ENCODE measurements at places on chromosomes 13 and 19.

GRCh38 chr13:29847501-29847983, 2.9 kb downstream of the UBL3 start:
- DNase-seq = no peak

GRCh38 chr13:32037471-32037870, 5.9 kb downstream of the FRY start:
- no peak for DNase-seq

DNA sequence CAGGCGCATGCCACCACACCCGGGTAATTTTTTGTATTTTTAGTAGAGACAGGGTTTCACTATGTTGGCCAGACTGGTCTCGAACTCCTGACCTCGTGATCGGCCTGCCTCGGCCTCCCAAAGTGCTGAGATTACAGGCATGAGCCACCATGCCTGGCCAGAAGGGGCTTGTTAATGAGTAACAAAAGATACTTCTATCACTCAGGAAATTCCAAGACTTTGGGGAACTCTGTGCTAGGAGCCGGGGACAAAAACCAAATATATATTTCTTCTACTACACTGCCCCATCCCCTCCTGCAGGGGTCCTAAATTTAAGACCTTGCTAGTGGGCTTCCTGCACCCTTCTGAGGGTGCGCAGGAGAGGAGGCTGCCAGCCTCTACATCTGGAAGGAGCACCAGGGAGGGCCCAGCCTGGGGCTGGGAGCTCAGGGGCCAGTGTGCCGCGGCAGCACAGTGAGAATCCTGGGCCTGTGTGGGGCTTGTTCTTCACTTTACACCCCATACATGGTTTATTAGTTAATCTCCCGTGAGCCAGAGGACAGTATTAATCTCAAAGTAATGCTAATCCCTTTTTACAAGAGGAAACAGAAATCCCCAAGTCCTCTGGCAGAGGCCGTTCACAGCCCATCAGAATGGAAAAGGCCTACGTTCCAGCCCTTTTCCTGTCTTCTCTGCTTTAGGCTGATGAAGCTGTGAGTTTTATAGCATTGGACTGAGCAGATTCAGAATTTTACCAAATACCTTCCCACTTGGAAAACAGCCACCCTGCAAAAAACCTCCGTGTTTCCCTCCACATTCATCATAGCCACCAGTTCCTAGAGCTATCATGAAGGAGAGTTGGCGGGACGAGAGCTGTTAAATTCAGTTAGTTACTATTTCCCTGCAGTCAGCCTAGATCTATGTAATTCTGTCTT, 44.4 kb upstream of the NPAS1 start:
- peak; percentile 44 for DNase-seq

DNA sequence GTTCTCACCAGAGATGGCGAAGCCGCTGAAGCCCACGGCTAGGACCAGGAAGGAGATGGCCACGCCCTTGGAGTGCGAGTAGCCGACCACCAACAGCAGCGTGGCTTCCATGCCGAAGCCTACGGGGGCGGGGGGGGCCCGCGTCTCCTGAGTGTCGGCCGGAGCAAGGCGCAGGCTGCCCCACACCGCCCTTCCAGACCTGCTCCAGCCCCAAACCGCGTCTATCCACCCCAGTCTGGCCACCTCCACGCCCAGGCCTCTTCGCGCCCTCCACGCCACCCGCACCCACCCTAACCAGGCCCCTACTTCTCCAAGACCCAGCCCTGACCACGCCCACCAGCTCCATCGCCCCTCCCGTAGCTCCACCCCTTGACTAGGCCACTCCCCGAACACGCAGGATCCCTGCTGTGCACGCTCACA, 6.2 kb downstream of the GFY start:
- peak; percentile 53 for DNase-seq

DNA sequence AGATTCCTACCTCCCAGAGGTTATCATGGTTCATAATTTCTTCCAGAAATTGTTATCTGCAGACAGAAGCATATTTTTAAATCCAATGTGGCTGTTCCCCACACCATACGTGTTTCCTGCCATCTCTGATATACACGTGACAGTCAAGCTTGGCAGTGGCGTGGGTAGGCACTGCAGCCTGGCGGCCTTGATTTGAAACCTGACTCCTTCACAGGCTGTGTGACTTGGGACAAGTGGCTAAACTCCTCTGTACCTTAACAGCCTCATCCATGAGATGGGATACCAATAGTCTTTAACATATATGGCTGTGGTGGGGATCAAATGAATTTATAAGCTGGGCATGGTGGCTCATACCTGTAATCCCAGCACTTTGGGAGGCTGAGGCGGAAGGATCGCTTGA, 33.2 kb downstream of the DPF1 start:
- no peak for DNase-seq

- no peak for DNase-seq
These were observed 472.2 kb downstream of the MYO16 start for GRCh38 chr13:109101550-109102144.

GRCh38 chr13:21590231-21590630, 13.7 kb downstream of the MICU2 start:
- DNase-seq = no peak

GRCh38 chr13:31595563-31595962, 143.8 kb upstream of the RXFP2 start:
- DNase-seq = no peak

- no peak for DNase-seq
These were observed 35.1 kb downstream of the ENOX1 start for GRCh38 chr13:43751624-43752023.

DNA sequence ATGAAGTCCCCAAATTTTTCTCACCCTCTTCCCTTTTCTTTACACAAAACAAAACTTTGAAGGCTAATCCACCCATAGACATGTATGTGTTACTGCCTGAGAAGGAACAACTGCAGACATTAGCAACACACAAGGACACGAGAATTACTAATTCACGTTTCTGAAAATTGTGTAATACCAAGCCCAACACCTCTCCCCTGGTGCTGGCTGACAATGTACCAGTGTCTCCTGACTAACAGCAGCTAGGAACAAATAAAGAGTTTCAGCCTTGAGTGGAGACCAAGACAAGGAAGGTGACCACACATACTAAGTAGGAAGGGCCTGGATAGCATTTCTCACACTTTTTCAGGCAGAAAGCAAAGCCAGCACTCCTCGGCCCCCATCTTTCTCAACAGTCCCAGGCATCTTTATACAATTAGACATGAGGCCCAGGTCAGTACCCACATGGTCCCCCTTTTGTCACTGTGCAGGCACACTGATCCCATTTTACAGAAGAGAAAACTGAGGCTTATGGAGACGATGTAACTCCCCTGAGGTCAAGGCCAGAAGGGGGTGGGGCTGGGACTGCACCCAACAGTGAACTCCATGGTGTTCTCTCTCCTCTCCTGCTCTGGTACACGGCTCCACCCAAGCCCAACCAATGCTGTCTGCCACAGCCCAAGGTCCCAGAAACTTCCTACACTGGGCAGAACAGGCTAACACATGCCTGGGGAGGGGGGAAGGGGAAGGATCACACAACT, 8.7 kb downstream of the BRD4 start:
- DNase-seq = no peak

DNA sequence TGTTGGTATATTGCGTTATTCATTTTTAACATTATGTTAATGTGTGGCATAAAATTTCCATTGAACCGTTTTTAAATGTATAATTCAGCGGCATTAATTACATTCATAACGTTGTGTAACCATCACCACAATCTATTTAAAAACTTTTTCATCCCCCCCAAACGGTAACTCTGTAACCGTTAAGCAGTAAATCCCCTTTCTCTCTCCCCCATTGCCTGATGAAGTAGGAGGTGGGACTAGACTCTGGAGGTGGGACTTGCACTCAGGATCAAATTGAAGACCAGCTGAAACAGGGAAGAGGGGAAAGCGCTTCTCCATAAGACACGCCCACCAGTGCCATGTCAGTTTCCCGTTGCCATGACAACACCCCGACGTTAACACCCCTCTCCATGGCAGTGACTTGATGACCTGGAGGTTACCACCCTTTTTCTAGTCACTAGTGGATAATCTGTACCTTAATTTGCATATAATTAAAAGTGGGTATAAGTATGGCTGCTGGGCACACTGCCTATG, 16.8 kb downstream of the CLEC11A start:
- DNase-seq = no peak

GRCh38 chr19:38977445-38978325, 2.1 kb upstream of the FBXO17 start:
- no peak for DNase-seq

DNA sequence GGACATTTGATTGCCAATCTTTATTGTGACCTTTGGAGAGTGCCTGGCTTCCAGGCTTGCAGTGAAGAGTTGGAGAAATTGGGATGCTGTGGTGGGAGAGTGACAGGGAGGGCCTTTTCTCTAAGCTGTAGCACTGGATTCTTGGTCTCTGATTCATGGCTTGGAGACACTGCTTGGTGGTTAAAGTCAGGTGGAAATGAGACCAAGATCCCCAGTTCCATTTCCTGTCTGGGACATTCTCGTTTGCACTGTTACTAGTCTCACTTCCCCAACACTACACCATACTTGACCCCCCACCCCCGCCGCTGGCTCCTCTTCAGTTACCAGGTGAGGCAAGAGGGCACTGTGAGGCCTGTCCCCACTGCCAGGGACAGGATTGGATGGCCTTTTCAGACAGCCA, 2.9 kb downstream of the SUPT5H start:
- DNase-seq = no peak

GRCh38 chr13:42553098-42554046, 20.6 kb upstream of the TNFSF11 start:
- DNase-seq = no peak

GRCh38 chr19:31389874-31390273, 40.6 kb upstream of the TSHZ3 start:
- no peak for DNase-seq

- no peak for DNase-seq
These were observed 26.0 kb downstream of the FPR3 start for GRCh38 chr19:51820831-51821446.

DNA sequence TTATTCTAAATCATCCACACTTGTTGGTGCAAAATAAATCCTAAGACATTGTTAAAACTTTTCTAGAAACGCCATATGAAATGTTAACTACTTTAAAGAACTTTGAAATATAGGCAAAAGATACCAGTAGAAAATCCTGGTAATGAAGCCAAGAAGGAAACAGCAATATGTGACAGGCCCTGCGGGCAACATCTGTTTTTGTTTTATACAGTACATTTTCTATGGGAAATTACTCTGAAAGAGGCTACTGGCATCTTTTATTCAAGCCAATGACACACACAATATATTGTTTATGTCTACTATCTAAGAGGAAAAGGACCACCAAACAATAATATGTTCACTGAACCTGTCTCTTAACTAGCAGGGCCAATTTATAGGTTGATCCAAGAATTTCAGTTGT, 829.7 kb downstream of the PCDH17 start:
- DNase-seq = no peak

DNA sequence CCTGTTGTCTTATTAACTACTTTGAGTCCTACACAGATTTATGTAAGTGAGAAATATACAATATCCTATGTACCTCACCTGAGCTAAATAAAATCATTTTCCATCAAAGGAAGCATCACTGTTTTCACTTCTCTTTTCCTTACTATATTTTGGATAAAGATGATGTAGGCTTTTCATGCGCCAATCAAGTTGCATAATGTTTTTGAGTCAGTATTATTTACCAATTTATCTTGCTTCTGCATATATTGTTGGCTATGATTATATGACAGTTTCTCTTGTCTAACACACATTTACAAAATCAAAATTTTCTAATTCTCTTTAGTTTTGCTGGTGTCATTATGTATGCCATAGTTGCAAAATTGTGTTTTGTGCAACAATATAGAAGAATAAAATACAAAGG, 67.9 kb upstream of the FRY start:
- DNase-seq = no peak

DNA sequence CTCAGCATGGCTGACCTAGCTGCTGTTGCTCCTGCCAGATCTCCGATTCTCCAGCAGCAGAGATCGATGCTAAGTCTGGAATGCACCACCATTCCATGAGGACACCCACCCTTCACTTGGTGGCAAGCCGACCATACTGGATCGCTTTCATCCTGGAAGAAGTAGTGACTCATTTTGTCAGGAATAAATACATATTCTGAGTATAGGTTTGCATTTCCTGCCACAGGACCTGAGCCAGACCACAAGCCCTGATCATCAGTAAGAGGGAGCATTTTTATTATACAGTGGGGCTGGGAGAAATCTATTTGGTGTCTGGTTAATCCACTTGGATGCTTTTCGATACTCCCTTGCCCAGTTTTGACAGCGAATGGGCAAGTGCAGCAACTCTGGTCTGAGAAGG, 10.9 kb upstream of the KCTD15 start:
- DNase-seq = no peak

- peak; percentile 24 for DNase-seq
These were observed 73.8 kb downstream of the MAP4K1 start for GRCh38 chr19:38543807-38544568.

GRCh38 chr19:16001481-16002312, 52.9 kb downstream of the OR10H4 start:
- no peak for DNase-seq

DNA sequence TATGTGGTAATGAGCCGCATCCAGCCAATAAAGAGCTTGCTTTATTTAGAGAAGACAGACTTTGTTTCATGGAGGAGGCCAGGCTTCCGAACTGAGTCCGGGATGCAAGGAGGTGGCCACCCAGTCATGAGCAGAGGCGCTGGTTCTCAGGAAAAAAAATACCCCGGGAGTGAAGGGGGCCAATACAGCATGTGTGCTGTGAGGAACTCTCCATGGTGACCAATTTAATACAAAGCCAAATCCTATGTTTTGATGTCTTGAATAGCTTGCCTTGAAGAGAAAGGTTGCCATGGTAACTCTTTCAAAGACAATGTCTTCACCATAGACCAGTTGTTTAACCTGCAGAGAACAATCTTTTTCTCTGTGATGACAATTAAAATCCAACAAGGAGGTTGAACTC, 43.4 kb upstream of the PDCD5 start:
- no peak for DNase-seq

DNA sequence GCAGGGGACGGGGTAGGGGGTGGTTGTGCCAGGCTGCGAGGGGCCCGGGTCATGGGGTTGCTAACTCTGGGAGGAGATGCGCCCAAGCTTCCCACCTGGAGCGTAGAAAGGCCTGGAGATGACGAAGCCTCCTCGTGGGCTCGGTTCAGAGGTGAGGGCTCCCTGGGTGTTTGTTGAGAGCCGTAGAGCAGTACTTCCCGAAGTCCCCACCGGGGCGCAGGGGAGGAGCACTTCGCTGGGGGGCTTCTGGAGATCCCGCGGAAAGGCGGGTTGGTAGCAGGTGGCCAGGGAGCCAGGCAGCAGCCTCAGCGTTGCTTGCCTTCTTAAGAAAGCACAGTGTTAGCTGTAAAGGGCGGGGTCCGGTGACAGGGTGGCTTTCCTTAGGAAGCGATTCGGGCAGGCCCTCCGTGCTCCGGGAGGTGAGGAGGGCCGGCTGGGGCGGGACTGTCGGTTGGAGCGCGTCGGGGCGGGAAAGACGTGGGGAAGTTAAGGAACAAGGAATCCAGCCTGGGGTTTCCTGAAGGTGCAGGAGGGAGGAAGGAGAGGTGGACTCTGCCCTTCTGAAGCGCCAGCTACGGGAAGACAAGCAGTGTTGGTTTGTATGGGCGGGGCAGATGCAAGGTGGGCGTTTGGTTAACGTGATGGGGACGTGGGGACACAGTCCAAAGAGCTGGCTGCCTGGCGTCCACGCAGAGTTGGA, 3.3 kb downstream of the VSTM2B start:
- DNase-seq = no peak

All from WERI-Rb-1 (cell line).